ENCODE measurements at places on chromosomes 3 and 15. TPM values are rescaled to one million over a fixed set of nuclear protein-coding genes. Genes with fewer than 3 reads are reported as not detected.

DNA sequence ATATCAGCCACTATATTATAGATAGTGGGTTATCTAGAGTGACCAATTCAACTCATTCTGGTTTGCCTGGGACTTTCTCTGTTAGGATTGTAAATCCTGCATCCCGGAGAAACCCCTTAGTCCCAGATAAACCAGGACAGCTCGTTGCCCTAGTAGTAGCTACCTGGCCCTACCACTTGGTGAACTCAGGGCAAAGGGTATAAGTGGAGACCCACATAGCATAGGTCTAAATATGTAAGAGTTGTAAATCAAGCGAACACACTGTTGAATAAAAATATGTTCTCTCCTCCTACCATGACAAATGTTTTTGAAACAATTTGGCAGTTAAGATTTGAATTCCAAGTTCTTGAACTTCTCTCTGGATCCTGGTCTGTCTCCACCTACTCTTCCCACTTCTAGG is 15.7 kb upstream of the LMCD1 start:
- DNase-seq: no peak

GRCh38 chr15:85607141-85607806 is 187.5 kb downstream of the KLHL25 start:
- peak; percentile 70 for DNase-seq

GRCh38 chr3:159277814-159278213 is 476.0 kb downstream of the MFSD1 start:
- DNase-seq: no peak

DNA sequence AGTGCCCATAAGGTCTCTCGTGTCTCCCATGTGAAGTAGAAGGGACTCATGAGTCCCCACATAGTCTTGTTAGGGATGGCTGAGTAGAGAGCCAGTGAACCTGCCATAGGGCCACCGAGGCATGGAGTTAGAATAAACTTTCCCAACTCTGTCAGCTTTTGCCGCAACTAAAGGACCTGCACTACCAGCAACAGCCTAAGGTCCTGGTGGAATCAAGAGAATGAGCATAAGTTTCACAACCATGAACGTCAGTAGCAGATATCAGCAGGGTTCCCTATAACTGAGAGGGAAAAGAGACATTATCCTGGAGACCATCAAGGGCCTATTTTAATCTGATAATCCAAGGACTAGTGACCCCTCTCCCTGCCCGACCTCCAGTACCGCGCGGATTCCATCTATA is 60.3 kb upstream of the FNDC3B start:
- DNase-seq: no peak

GRCh38 chr15:82146990-82147461 is 101.2 kb upstream of the MEX3B start:
- peak; percentile 94 for DNase-seq

DNA sequence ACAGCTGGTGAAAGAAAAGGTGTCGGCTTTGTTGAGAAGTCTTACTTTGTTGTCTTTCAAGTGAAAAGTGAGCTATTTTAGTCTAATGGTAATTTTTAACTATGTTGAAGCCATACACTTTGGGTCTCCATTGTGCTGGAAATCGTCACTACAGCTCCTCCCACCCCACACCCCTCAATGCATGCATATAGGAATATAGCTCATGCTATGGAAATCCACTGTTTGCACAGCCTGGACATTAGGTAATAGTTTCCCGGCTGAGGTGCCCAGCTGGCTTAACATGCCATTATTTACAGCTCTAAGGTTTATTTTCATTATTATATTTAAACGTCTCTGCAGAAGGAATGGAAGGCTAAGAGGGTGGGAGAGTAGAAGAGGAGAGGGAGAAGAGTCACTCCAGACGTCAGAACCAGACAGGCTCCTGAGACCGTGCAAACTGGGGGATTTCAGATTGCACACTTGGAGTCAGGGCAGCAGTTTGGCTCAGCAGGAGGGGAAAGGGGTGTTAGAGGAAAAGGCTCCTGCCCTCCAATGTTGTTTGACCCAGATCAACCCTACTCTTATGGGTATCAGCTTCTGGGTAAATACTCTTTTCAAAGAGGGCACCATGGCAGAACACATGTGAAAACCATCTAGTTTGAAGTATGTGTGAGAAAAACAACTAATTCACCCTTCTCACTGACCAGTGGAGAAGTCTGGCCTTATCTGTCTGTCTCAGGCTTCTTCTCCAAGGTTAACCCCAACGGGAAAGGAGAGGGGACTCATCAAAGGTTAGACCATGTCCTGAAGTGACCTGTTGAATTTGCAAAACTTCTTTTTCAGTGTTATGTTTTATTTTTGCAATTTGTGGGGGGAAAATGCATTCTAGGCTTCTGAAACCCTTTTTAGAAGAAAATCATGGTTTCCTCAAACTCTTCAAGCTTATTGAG is 218.7 kb upstream of the CTDSPL start:
- DNase-seq: no peak

GRCh38 chr15:101084801-101085200 is 165.6 kb downstream of the LRRK1 start:
- DNase-seq: no peak

DNA sequence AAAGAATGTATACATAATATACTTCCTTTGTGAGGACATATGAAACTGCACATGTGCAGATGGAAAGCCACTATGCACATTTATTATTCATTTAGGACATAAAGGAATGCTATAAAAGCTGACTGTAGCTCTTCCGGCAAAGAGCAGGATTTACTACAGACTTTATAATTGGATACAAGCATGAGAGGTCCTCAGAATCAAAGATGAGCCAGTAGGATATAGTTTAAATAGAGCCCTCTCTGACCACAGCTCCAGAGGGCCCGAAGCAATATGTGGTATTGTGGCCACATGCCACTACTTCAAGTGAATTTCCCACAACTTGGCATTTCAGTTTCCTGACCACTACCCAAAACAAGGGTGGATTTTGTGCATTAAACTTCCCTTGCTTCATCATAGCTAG is 140.9 kb downstream of the ATP8B4 start:
- no peak for DNase-seq

DNA sequence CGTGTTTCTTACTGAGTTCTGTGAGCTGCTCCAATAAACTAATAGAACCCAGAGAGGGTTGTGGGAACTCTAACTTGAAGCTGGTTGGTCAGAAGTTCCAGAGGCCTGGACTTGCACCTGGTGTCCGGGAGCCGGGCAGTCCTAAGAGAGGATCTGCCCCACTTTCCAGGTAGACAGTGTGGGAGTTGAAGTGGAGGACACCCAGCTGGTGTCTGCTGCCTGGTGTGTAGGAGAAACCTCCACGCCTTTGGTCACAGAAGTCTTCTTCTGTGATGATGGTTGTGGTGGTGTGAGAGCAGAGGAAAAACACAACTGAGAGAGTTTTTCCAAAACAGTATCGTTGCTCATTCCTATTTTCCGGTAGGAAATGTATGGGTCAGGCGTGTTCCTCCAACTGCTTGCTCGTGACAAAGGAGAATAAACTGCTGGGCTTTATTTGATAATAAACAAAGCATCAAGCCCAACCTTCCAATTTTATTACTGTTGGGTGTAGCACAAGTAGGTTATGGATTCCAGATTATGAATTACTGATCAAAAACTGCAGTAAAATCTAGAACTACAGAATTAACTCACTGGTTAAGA is 137.0 kb downstream of the KLF13 start:
- DNase-seq: peak; percentile 82

DNA sequence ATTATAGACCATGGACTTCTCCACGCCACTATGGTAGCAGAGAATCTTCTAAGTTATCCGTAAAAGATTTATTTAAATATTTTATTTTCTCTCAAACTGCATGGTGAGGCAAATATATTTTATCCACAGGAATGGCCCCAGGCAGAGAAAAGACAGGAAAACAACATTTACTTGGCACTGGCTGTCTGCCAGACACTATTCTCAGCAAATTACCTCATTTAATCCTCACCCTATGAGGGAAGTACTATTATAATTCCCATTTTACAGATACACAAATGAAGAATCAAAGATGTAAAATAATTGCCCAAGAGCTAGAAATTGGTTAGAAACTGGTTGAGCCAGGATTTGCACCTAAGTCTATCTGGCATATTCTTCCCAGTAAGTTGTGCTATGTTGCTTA is 361.4 kb upstream of the IL12A start:
- peak; percentile 39 for DNase-seq

GRCh38 chr3:94001191-94001590 is 21.2 kb downstream of the ARL13B start:
- no peak for DNase-seq

GRCh38 chr3:113664523-113665094 is 31.8 kb downstream of the USF3 start:
- DNase-seq: no peak

GRCh38 chr15:74497584-74497983 is 36.6 kb upstream of the UBL7 start:
- DNase-seq: peak; percentile 56

DNA sequence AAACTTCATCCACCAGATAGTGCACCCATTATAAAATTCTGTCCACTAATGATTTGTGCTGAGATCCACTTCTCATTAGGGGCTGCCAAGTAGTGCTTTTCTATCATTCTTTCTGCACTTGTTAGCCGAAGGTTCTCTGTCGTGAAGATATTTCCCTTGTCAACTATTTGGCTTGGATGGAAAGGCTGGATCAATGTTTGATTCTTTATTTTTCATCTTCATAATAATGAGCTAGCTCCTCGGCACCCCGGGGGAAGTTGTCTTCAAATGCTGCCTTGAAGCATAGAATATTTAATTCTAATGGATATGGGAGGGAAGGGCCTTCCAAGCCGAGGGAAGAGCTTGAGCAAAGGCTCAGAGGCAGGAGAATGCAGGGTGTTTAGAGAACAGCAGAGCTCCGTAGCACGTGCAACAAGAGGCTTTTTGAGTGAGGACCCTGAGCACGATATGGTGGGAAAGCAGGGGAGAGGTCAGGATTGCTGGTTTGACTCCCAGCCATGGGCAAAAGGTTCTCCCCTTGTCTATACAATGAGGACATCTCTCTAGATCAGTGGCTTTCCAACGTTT is 16.3 kb upstream of the MUC20 start:
- no peak for DNase-seq

DNA sequence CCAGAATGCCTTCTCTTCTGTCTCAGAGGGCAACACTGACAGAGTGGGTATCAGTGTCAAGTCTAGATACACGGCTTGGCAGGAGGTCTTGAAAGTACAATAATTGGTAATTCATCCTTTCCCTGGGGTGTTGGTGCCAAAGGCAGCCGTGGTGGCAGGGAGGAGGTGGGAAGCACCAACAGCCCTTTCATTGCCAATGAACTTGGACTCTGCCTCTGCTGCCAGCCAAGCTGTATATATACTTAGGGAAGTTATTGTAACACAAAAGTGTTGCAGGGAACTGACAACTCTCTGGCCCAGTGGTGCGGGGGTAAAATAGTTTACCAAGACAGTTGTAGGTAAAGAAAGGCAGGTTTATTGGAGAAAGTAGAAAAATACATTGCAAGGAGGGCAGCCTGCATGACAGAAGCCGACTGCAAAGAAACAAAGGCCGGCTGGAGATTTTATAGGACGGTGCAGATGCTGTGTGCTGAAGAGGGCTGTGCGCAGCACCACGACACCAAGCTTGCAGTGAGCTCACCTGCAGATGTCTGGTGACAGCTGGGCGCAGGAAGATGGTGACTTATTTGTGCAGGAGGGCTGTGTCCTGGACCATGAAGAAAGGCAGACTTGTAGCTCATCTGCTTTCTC is 4.0 kb upstream of the FAM3D start:
- no peak for DNase-seq

GRCh38 chr3:45689787-45690145 is 570 bp downstream of the SACM1L start:
- no peak for DNase-seq

DNA sequence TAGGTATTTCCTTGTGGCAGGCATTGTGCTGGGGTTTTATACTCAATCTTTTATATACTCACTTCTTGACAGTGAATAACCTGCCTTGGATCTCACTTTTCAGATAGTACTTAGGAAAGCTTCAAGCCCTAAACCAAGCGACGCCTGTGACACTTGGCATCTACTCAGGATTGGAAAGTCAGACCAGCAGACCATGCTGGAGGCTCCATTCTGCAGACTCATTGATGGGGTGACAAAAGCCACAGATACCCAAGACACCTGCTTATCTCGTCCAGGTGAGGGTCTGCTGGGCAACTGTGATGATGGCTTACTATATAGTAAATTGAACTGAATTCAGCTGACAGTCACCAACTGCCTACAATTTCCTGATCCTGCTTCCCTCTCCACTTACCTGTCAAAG is 79.4 kb upstream of the MRPS22 start:
- DNase-seq: no peak

DNA sequence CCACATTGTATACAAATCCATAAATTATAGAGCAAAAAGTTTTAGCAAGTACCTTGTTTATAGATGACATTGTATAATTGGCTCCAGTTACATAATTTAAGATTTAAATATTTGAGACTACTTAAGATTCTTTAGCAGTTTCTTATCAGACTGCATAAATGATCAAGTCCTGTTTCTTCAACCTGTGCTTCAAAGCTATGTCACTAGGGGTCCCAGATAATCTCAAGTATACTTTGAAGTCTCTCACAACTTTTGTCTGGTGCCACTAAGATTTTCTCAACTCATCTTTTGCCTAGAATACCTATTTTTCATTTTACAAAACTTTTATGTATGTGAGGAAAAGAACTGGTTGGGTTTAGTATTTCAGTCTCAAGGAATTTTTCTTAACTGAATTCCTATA is 205.5 kb downstream of the STAG1 start:
- peak; percentile 48 for DNase-seq

DNA sequence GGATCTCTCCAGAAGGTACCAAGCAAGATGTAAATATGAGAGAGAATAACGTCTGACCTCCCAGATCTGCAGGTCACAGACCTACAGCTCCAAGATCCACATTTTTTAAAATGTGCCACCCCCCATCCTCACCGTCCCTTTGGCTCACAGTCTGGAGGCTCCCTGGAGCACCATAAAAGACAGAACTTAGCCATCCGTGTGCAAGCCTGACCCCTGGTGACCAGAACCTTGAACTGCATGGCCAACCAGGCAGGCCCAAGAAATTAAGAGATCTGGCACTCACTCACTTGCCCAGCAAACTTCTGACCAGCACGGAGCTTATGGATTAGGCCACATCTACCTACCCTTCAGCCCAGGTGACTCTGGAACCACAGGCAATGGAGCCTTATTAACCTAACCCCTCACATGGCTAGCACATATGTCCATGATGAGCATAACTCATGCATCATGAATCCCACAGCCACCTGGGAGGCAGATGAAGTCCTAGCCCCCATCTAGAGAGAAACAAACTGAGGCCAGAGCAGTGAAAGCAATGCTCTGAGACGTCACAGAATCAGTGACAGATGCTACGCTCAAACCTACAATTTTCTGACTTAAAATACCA is 275.3 kb downstream of the UACA start:
- peak; percentile 85 for DNase-seq

GRCh38 chr3:47512416-47513124 is 942 bp downstream of the ELP6 start:
- DNase-seq: peak; percentile 46

Gene LRRC2
- under 0.01 TPM for total RNA-seq

Gene IMP3
- 81.7 TPM for total RNA-seq

Gene ERC2
- 0.79 TPM for total RNA-seq

Gene ZPLD1
- total RNA-seq: 0.05 TPM

Gene TEX55
- total RNA-seq: not detected

Gene IQCF5
- not detected for total RNA-seq

Gene WNT7A
- under 0.01 TPM for total RNA-seq

Gene IL17RD
- total RNA-seq: 0.51 TPM

Gene AP3B2
- 0.17 TPM for total RNA-seq

Measured in dermis blood vessel endothelial cell (primary cell).